Activated effector memory CD4-positive, alpha-beta T cell treated with Interleukin-2 at 50 U/mL for 16 hours (primary cell): ENCODE measurements at places on chromosomes 4 and X.

GRCh38 chr4:123978637-123979036 is 582.0 kb downstream of the SPRY1 start:
- DNase-seq = no peak

DNA sequence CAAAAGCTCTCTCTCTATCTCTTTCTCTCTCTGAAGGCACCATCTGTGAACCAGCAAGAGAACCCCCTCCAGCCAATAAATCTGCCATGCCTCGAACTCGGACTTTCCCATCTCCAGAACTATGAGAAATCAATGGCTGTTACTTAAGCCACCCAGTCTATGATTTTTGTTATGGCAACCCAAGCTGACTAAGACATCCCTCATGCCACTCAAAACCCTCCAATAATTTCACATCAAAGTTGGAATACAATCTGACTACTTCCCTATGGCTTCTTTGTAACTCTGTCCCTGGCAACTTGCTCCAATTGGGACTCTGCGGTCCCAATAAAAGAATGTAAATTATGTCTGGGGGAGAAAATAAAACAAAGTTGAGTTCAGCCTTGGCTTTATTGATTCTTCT is 265.7 kb downstream of the SHOX start:
- no peak for DNase-seq

- no peak for DNase-seq
These were observed 163.9 kb downstream of the HS3ST1 start for GRCh38 chr4:11264841-11265240.

- no peak for DNase-seq
These were observed 1490.1 kb upstream of the IGFBP7 start for GRCh38 chr4:58600290-58600689.

GRCh38 chr4:38034986-38035882 is 75.0 kb downstream of the PTTG2 start:
- no peak for DNase-seq

- DNase-seq = no peak
These were observed 16.6 kb downstream of the CLCN4 start for GRCh38 chrX:10173331-10173900.

GRCh38 chr4:105215609-105216313 is 69.1 kb downstream of the TET2 start:
- DNase-seq = no peak

- no peak for DNase-seq
These were observed 381.7 kb downstream of the STPG2 start for GRCh38 chr4:97761445-97762114.

DNA sequence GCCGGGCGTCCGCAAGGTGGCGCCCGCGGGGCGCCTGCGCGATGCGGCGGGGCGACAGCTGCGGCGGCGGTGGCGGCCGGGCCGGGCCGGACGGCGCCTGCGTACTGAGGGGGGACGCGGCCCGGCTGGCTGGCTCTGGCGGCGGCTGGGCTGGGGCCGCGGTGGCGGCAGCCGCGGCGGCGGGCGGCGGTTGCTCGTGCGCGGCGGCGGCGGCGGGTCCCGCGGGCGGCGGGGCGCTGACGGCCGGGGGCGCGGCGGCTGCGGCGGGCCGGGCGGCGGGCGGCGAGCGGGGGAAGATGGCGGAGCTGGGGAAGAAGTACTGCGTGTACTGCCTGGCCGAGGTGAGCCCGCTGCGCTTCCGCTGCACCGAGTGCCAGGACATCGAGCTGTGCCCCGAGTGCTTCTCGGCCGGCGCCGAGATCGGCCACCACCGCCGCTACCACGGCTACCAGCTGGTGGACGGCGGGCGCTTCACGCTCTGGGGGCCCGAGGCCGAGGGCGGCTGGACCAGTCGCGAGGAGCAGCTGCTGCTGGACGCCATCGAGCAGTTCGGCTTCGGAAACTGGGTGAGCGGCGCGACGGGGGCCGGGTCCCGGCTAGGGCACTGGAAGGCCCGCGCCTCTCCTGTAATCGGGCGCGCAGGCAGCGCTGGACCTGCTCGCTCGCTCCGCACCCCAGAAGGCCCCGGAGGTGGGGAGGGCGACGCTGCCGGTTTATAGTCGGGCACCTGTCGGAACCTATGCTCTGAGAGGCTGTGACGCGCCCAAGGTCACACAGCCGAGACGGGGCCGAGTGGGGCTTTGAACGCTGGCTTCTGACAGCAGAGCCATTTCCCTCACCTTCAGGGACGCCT is at the start of gene TADA2B:
Gene TADA2B, plus strand, starts transcription at position 89 of the 853 bp plus-strand sequence. Its CDS starts 208 bp downstream, at position 297.
- DNase-seq = peak; percentile 51

- DNase-seq = no peak
These were observed 1839.5 kb upstream of the PCDH10 start for GRCh38 chr4:131309628-131310027.

GRCh38 chr4:128371001-128371777 is 83.6 kb upstream of the PGRMC2 start:
- DNase-seq = no peak

- no peak for DNase-seq
These were observed 62.8 kb downstream of the SMIM20 start for GRCh38 chr4:25976780-25977179.

GRCh38 chr4:100461807-100462605 is 55.8 kb downstream of the EMCN start:
- no peak for DNase-seq

- no peak for DNase-seq
These were observed 65.5 kb upstream of the SLC34A2 start for GRCh38 chr4:25590171-25590570.

- no peak for DNase-seq
These were observed 13.0 kb downstream of the PNMA6E start for GRCh38 chrX:153387987-153388721.

DNA sequence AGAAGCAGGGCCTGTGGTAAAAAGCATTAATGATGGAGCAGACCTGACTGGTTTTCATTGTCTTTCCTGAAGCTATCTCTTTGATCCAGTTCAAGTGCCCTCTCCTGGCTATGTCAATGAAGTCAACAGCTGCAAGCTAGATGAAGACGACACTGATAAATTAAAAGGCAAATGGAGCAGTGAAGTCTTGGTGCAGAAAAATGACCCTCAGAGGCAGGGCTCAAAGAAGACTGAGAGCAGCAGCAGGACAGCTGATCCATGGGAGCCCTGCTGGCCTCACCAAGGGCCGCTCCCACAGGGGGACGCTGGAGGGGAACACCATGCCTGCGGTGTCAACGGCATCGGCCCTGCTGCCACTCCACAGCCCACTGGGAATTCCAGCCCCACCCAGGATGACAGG is 96.2 kb downstream of the RELL1 start:
- DNase-seq = no peak

- DNase-seq = no peak
These were observed 4.5 kb downstream of the C1GALT1C1 start for GRCh38 chrX:120625371-120625770.

DNA sequence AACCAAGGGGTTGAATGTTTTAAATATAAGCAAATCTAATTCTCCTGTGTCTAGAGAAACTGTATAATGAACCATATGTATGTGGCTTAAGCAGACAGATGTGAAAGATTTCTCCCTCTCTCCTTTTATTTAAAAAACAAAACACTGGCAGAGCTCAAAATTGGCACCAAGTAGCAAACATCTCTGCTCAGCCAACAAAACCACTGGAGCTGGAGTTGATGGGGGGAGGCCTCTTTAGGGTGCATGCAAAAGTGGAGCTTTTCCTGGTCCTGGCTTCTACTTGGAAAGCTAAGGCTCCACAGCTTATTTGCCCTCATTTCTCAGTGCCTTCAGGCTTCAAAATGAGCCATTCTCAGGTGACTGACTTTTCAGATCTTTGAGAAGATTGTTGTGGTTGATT is 95.6 kb downstream of the REPS2 start:
- no peak for DNase-seq

GRCh38 chr4:1151541-1151940 is 20.8 kb downstream of the SPON2 start:
- DNase-seq = no peak

DNA sequence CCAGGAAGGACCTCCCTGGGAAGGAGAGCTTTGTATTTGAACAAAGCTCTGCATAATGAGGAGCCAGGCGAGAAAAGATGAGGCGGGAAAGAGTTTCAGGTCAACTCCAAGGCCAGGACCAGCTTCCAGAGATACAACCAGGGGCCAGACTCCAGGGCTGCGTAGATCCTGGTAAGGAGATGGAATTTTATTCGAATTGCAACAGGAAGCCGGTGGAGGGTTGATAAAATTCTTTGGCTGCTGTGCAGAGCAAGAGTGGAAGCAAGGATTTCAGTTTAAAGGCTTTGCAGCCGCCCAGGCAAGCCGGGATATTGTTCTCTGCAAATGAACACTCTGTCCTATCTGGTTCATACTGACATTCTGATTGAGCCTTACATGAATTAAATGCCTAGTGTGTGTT is 40.2 kb upstream of the CBR4 start:
- no peak for DNase-seq

- no peak for DNase-seq
These were observed 680.4 kb downstream of the DMD start for GRCh38 chrX:32530802-32531403.

GRCh38 chr4:129822701-129823100 is 726.7 kb downstream of the C4orf33 start:
- DNase-seq = no peak

DNA sequence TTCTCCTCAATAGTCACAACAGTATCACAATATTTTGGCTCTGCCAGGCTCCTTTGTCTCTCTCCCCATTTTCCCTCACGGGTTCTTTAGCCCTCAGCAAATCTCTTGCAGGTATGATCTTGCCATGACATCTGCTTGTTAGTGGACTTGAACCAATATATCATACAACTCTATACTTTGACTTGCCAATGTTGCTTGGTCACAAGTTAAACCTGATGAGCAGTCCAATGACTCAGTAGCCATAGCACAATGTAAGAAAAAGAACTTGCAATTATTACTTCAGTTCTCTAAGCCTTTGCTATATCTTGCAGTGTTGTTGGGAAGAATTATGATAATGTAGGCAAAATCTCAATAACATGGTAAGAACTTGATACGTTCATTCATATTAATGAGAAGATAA is 174.6 kb upstream of the NRK start:
- no peak for DNase-seq

DNA sequence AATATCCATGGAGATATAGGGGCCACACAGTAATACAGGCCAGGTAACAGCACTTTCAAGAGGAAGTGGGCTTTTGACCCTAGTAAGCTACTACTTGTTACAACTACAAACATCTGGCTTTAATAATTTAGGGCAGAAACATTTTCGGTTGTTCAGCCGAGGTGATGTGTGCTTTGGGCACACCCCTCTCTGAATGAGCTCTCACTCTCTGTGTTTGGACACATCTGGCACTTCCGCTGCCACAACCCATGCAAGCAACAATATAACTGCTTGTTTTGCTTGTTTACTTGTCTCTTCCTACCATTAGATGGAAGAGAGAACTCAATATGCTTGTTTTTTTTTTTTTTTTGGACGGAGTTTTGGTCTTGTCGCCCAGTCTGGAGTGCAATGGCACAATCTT is 277.2 kb downstream of the HS3ST1 start:
- DNase-seq = no peak

DNA sequence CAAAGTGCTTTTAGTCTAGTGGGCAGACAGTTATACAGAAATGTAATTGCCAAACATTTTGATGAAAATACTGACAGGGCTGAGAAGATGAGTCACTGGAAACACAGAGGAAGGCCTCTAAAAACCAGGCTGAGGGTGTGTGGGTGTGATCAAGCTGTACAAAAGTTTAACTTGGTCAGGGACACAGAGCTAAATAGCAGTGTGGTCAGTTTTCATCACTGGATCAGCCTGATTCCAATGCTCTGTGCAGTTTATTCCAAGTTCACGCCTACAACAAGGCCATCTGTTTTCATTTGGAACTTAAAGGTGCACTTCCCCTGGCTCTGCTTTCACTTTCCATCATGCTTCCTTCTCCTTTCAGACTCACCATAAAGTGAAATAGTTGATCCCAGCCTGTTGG is 10.6 kb downstream of the CENPVL3 start:
- no peak for DNase-seq

- DNase-seq = no peak
These were observed 21.5 kb upstream of the CLDN24 start for GRCh38 chr4:183343730-183344129.

GRCh38 chr4:38085751-38086150 is 125.6 kb downstream of the PTTG2 start:
- DNase-seq = no peak

DNA sequence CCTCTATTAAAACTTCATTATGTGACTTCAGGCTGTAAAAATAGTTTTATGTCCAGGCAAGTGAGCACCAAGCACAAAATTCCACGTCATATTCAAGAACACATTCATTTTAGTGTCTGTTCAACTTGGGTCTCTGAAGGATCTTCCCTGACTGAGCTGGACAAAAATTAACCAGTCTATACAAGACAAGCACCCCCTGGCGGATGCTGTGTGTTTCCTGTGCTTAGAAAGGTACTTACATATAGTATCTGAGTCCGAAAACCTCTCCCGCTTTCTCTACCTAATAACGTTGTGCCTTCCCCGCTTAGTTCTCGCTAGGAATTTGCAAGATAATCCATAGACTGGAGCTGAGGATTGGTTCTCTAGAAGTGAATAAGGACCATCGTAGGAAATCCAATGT is 2214.5 kb upstream of the TENM3 start:
- no peak for DNase-seq

DNA sequence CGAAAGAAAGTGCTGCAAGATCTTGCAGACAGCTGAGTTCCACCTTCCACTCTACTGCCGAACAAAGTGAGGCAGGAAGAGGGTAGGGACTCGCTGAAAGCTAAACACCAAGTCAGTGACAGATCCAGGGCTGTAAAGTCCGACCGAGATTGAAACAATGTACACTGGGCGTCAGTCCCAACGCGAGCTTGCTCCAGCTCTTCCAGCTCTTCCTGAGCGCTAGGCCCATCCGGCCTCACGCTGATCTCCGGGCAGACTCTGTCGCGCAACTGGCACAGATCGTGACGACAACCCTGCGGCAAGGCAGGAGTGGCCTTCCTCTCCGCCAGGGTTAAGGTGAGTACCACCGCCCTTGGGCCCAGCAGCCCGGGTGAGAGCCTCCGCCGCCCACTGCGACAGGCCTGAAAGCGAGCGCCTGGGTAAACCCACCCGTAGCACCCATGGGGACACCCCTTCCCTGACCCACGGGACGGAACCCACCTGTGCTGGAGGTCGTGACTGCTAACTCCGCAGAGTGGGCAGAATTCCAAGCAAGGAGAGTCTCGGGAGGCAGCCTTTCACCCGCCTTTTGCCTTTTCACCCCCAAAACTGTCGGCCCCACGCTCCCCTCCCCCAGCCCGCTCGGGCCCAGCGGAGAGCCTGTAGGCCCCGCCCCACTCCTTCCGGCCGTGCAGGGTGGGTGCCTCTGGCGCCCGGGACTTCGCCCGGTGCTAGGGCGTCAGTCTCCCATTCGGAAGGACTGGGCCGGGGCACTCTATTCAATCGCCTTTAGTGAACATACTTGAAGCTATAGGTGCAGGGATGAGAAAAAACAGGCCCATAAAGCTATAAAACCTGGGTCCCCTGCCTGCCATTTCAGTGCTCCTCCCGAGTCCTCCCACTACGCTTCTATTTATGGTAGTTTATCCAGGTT is at the start of gene TMLHE:
Gene TMLHE, minus strand, starts transcription at position 641 of the 913 bp plus-strand sequence. CDS start 67,676 bp downstream, outside the sequence.
- peak; percentile 41 for DNase-seq

GRCh38 chr4:169147191-169147590 is 123.6 kb downstream of the SH3RF1 start:
- no peak for DNase-seq

DNA sequence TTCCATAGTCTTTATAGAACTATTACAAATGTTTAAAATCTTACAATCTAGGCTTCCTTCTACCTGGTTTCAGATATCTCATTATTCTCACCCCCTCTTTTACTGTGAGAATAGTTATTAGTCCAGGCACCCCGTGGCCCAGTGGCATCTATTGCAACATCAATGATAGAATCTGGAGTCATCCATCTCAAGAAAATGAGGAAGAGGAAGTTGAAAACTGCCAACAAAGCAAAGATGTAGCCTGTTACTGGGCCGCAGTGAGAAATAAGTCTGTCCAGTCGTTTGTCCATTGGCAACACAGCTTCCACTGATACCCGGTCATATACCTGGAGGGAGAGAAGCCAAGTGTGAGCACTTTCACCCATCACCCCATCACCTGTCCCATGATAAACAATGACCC is 6.0 kb upstream of the ASB11 start:
- no peak for DNase-seq
